ENCODE measurements at places on chromosomes 12 and 14. TPM values are rescaled to one million over a fixed set of nuclear protein-coding genes. Genes with fewer than 3 reads are reported as not detected.

- H3K36me3 ChIP-seq, result no peaks in the 10 kb centered on the region
- no peaks in the 10 kb centered on the region for H3K27me3 ChIP-seq
- no peak for DNase-seq
- no peak overlapping the region for H3K27ac ChIP-seq
Measured at GRCh38 chr14:85150166-85150565, 379.8 kb upstream of the FLRT2 start.

DNA sequence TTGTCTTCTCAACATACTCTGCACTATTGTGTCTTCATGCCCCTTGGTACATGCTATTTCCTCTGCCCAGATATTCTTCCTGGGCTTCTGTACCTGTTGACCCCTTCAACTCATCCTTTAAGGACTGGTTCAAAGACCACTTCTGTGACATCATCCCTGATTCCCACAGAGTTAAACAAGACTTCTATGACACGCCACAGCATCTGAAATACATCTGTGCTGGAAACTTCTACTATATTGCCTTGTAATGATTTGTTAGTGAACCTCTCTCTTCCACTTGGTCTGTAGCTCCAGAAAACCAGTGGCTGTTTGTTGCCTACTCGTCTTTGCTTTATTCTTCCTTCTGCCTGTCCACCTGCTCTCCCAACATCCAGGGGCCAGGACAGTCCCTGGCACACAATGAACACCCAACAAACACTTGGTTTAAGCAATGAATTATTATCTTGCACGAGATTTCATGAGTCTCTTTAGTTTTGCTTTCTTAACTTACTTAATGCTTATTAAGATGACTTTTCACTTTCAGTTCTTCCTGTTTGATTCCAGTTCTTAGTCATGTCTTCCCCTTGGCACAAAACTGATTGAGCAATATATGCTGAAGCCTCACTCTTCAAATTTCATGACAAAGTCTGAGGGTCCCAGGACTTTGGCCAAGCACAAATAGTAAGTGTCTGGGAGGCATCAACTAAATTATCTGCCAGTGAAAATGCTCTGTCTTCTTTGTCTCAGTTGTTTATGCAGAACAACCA is 485.9 kb downstream of the APAF1 start:
- H3K4me3 ChIP-seq, result no peak overlapping the region
- H3K4me1 ChIP-seq, result peaks cover 11% of the 10 kb centered on the region
- DNase-seq, result no peak

GRCh38 chr14:99064262-99064954 is 207.6 kb downstream of the BCL11B start:
- no peak overlapping the region for H3K27ac ChIP-seq
- H3K36me3 ChIP-seq, result no peaks in the 10 kb centered on the region
- H3K4me1 ChIP-seq, result no peaks in the 10 kb centered on the region

DNA sequence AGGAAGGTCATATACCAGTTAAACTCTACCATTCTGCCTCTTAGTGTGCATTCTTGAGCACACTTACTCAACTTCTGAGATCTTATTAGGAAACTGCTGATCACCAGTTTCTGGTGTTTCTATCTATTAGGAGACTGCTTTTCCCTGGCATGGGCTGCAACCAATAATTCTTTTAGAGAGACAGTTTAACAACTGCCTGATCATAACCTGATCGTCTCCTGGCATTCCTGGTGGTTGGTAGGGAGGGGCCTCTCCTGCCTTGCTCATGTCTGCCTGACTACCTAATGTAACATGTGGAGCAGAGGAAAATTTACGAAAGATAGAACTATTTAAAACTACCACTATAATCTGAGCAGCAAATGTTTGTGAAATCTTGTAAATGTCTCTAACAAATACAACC is 75.3 kb upstream of the MGAT4C start:
- H3K27ac ChIP-seq, result no peak overlapping the region
- no peak overlapping the region for H3K4me3 ChIP-seq
- no peaks in the 10 kb centered on the region for H3K4me1 ChIP-seq
- DNase-seq, result no peak
- no peaks in the 10 kb centered on the region for H3K36me3 ChIP-seq

DNA sequence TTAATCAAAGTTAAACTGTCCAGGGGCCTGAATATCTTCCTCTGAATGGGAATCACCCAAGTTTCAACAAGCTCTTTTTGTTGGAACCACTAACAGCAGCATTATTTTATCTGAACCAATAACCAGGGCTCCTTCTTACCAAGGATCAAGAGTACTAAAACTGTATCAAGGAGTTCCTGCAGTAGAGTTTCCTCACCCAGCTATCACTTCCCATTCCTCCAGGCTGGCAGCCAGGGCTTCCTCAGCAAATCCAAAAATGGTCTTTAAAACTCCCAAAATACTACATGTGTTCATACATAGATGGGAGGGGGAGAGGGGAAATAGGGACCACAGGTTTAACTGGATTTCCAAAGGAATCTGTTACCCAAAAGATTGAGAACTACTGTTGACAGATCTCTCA is 10.5 kb downstream of the FMNL3 start:
- H3K27ac ChIP-seq, result no peak overlapping the region
- DNase-seq, result no peak
- H3K27me3 ChIP-seq, result no peaks in the 10 kb centered on the region
- no peak overlapping the region for H3K4me3 ChIP-seq
- H3K36me3 ChIP-seq, result no peaks in the 10 kb centered on the region

GRCh38 chr12:31736472-31736871 is 7.7 kb upstream of the AMN1 start:
- no peak overlapping the region for H3K4me3 ChIP-seq
- no peaks in the 10 kb centered on the region for H3K36me3 ChIP-seq
- H3K27ac ChIP-seq, result no peak overlapping the region
- no peaks in the 10 kb centered on the region for H3K27me3 ChIP-seq

DNA sequence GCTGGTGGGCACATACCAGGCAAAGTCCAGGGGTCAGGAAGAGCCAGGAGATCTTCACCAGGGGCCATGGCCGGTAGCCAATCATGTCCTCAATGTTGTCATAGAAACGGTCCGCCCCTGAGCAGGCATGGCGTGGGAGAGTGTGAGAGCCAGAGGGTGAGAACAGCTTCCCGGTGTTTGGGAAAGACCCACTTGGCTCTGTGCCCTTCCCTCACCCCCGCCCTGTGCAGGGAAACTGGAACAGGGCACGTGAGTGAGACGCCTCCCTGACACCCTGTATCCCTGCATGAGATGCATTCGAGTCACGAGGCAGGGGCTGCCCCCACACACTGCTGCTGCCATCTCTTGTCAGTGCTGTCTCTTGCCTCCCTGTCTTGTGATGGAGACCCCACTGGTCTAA is 20.7 kb downstream of the SLC6A12 start:
- no peaks in the 10 kb centered on the region for H3K36me3 ChIP-seq
- no peak overlapping the region for H3K27ac ChIP-seq
- peaks cover 3% of the 10 kb centered on the region for H3K27me3 ChIP-seq
- H3K4me3 ChIP-seq, result no peak overlapping the region

GRCh38 chr12:26226122-26226521 is 30.7 kb downstream of the SSPN start:
- H3K4me1 ChIP-seq, result peaks cover 14% of the 10 kb centered on the region
- H3K27me3 ChIP-seq, result peaks cover 29% of the 10 kb centered on the region
- no peak for DNase-seq
- no peaks in the 10 kb centered on the region for H3K36me3 ChIP-seq
- H3K27ac ChIP-seq, result no peak overlapping the region

MGP gene
- polyA plus RNA-seq, result 528 TPM

KRT5 gene
- polyA plus RNA-seq, result not detected

DDX24 gene
- polyA plus RNA-seq, result 160 TPM

SLC6A12 gene
- polyA plus RNA-seq, result 0.14 TPM

All from heart right ventricle (tissue), 16 donors.